Lung (tissue), 17 donors: ENCODE measurements at places on chromosomes 5 and 9.

- DNase-seq = peak; percentile 46
These were observed 98.6 kb downstream of the YTHDC2 start for GRCh38 chr5:113612060-113612496.

DNA sequence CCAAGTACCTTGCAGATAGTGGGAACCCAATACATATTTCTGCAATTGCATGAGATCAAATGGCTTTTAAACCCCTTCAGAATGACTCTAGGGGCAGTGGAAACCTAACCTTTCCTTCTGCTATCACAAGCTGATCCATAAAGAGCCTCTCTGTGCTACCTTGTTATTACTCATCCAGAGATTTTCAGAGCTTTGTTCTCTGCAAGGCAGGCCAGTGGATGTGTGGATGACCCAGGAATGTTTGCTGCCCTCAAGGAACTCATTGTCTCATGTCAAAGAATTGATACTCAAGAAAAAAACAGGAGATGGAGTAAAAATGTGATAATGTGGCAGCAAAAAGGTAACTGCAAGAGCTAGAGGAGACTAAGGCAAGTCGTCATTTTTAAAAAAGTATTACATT lies 164.1 kb downstream of the HMHB1 start:
- no peak for DNase-seq

- no peak for DNase-seq
These were observed 19.3 kb upstream of the PIP5K1B start for GRCh38 chr9:68685770-68686169.

- DNase-seq = no peak
These were observed 44.8 kb downstream of the ROR2 start for GRCh38 chr9:91905237-91905650.
